ENCODE measurements at places on chromosomes 4 and X.
A peak's percentile ranks its signal among the peaks of the same experiment; 100 is the strongest.

- DNase-seq, result no peak
Measured at GRCh38 chr4:29581457-29581856, 1138.7 kb upstream of the PCDH7 start.

DNA sequence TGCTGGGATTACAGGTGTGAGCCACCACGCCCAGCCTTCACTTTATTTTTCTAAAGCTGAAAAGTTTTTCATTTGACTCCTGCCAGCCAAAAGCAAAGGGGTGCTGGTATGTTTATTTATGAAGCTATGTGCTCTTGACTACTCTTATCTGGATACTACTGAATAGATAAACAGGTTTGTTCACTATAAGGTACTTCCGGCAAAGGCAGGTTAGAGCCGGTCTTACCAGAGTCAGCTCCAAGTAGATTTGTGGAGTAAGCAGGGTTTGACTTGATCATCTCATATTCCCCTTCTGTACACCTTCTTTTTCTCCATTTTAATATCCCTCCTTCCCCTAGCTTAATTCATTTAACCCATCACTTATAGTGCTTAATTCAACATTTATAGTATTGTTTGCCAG, 175.4 kb upstream of the MBNL3 start:
- DNase-seq, result no peak

DNA sequence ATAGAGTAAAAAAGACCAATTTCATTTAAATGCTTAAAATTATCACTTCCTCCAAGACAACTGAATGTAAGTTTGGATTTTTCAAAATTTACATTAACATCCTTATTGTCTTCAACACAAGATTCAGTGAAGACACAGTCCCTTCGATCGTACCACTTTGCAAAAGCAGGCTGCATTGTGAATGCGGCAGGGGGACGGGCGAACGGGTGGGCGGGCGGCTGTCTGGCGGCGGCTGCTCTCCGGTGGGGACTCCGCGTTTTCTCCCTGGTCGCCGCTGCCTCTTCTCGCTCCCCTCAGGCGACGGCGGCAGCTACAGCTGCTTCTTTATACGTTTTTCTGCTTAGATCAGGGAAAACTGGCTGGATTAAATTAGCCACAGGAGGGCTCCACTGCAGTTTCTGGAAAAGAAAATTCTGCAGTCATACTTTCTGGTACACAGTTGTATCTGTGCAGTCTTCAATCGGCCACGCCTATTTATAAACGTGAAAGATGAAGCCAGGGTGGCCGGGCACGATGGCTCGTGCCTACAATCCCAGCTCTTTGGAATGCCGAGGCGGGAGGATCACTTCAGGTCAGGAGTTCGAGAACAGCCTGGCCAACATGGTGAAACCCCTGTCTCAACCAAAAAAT, 33.9 kb upstream of the HPF1 start:
- DNase-seq, result peak; percentile 46

- no peak for DNase-seq
Measured at GRCh38 chr4:78630615-78631014, 79.0 kb downstream of the ANXA3 start.

DNA sequence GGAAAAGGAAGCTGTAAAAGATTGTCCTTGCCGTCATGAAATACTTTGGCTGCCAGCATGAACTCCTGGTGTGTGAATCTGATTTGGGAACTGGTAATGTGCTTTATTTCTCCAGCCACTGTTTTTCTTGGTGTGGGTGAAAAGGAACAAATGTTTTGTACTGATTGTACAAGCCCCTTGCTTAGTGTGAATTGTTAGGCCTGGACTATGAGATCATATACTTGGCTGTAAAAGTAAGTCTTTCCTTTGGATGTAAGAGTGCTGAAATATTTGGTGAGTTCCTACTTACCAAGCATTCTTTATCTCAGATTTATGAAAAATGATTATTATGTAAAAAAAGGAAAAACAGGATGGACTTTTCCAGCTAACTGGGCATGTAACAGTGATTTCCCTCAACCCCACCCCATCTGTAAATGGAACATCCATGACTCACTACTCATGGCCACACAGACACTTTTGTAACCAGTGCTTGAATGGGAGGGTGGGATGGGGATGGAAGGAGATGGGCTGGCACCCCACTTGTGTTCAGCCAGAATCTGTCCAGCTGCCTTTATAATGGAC, 6.3 kb downstream of the FNIP2 start:
- DNase-seq, result peak; percentile 45

DNA sequence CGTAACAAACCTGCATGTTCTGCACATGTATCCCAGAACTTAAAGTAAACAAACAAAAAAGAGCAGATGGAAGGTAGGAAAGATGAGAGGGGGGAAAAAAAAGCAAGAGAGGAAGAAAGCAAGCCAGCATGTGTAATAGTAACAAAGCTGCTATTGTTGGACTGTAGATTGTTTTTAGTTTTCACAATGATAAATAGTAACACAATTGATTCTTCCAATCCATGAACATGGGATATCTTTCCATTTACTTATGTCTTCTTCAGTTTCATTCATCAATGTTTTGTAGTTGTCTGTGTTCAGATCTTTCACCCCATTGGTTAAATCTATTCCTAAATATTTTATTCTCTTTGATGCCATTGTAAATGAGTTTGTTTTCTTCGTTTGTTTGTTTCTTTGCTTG, 85.0 kb upstream of the TBC1D9 start:
- no peak for DNase-seq

DNA sequence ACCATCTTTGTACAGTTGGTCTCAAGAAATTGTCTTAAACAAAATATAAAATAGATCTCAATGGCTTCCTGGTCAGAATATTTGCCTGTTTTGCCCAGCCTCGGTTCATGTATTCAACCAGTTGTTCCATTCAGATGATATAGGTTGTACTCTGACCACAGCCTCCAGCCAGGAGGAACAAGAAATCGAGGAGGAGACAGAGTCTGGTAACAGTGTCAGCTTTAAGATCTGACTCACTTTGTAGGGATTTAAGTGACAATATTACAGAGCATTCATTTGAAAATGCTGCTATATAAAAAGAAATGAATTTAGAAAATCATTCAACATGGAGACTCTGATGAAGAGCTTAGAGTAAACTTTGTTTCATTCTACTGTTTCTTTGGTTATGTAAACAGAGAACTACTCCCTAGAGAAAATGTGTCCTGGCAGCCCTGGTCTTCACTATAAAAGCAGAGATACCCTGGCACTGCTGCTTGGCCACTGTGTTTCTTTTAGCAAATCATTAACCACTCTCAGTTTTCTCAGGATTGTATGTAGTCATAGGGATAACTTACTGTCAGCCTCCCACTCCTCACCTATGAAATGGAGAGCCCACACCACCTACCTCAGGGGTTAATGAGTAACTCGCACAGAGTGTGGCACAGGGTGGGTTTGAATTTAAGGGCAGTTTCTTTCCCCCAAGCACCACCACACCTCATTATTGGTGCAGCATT, 53.5 kb downstream of the PAGE2 start:
- no peak for DNase-seq

All from hepatic stellate cell (primary cell).